MCF 10A (cell line): ENCODE measurements at places on chromosomes 13 and 19.

DNA sequence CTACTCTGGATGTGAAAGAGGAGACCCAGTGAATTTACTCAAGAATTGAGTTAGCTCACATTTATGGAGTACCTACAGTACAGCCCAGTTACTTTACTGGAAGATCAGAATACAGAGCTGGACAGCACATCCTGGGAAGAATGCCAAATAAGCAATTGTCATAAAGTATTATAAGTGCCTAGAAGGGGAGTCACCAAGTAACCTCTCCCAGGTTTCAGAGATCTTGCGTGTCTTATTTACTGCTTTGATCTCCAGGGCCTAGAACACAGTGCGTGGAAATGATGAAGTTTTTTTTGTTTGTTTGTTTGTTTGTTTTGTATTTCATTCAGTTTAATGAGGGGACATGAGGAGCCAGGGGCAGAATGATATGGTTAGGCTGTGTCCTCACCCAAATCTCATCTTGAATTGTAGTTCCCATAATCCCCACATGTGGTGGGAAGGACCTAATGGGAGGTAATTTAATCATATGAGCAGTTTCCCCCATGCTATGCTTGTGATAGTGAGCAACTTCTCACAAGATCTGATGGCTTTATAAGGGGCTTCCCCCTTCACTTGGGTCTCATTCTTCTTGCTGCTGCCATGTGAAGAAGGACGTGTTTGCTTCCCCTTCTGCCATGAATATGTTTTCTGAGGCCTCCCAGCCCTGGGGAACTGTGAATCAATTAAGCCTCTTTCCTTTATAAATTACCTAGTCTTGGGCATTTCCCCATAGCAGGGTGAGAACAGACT lies 5.2 kb downstream of the GARRE1 start:
- DNase-seq: no peak

- no peak for DNase-seq
These were observed 17.4 kb downstream of the NALCN start for GRCh38 chr13:101398920-101399319.

DNA sequence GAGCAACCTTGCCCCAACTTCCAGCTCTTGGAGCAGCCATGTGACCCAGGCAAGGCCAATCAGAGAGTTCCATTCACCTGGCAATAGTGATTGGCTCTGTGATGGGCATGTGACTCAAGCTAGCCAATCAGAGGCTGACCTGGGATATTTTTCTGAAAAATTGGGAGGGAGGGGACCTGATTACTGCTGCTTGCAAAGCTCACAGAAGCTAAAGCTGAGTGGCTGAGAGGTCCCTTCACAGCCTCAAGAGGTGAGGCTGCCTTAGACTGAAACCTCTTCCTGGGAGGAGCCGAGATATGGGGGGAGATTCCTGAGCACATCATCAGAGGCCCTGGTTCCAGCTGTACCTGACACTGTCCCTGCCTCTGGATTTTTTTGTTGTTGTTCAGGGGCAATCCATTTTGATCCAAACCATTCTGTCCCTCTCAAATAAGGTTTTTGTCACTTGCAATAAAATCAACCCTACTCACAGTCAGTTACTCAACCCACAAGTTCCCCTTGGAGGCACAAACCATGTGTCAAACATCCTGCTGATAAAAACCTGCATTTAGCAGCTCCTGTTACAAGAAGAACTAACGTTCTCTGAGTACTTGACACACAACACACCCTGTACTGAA lies 4.8 kb downstream of the CIB3 start:
- no peak for DNase-seq

- no peak for DNase-seq
These were observed 17.9 kb downstream of the DOCK9 start for GRCh38 chr13:98959786-98960605.

DNA sequence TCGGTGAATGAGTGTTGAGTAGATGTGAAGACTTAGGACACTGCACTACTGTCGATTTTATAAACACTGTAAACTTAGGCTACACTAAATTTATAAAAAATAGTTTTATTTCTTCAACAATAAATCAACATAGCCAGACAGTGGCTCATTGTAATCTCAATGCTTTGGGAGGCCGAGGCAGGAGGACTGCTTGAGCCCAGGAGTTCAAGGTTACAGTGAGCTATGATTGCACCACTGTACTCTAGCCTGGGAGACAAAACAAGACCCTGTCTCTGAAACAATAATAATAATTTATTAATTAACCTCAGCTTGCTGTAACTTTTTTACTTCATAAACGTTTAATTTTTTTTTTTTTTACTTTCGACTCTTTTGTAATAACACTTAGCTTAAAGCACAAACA lies 34.4 kb downstream of the ATP7B start:
- no peak for DNase-seq

DNA sequence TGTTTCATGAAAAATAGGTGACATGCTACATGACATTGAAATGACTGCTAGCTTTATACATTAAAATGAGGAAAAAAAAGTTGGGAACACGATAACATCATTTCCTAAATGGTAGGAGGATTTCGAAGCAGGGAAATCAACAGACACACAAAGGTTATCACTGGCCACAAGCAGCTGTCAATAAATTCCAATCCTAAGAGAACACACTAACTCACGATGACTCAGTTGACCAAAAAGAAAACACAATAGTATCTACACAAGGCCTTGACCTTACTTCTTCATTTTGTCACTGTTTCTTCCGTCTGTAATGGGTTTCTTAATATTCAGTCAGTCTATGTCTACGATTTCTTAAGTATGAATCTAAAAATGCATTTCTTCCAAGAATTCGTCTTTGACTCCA lies 36.5 kb downstream of the STARD13 start:
- peak; percentile 55 for DNase-seq

GRCh38 chr19:19687090-19687489 lies 18.5 kb downstream of the ZNF101 start:
- DNase-seq: no peak

- DNase-seq: no peak
These were observed 17.0 kb upstream of the SACS start for GRCh38 chr13:23450340-23451046.

DNA sequence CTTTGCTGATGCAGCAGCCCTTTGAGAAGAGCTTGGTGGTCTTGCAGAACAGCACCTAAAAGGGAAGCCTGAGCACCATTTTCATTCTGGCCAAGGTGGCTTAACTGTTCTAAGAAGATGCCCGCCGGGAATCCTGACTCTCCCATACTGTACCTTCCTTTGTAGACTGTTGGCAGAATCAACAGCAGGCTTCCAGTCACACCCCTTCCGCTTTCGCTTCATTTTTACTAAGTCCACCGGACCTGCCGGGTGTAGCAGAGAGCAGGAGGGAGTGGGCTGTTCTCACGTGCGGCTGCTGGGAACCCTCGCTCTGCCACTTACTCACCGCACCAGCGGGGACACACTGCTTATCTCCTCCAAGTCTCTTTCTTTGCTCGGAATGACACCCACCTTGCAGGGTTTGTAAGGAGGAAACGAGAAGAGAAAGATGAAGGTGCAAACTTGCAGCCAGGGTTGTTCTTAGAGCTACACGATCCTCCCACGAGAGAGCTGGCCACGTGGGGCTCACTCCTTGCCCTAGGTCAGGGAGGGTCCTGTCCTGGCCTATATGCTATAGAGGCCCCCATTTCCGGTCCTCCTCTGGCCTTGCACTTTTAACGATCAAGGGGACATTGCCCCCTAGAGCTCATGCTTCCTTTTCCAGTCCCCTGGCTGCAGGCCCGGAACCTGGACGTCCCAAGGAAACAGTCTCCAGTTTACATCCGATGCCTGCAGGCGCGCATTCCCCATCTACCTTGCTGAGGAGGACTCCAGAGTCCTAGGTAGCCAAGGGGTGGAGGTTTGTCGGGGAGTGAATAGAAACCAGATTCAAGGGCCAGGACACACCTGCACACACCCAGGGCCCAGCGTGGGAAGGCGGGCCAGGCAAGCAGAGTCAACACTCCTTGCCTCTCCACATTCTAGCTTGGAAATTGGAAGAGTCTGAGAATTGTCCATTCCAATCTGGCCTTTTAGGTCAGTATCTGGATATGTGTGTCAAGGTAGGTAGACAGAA lies 453.6 kb downstream of the IRS2 start:
- no peak for DNase-seq
